GM12892 (cell line): ENCODE measurements at places on chromosomes 1 and 21.

DNA sequence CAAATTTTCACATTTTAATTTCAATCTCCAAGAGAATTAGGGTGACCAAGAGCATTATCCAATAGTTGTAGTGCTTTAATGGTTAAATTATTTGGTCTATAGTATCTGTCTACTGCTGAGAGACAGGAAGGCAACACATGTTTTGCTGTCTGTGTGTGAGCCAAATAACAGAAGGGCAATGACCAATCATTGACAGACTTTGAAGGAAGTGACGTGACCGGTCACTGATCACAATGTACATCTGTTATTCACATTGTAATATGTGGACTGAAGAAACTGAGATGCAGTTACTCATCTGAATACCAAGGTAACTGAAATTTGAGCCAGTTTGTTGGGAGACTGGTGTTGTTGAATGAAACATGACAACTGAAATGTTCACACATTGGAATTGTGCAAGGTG lies 196.7 kb downstream of the LRRC40 start:
- no peak for DNase-seq

GRCh38 chr1:85135392-85135798 lies 65.4 kb downstream of the SYDE2 start:
- no peak for DNase-seq

- DNase-seq = no peak
Observed at GRCh38 chr21:31666445-31667010, 7.0 kb downstream of the SOD1 start.

GRCh38 chr1:212520746-212521145 lies 87.8 kb upstream of the ATF3 start:
- DNase-seq = no peak

DNA sequence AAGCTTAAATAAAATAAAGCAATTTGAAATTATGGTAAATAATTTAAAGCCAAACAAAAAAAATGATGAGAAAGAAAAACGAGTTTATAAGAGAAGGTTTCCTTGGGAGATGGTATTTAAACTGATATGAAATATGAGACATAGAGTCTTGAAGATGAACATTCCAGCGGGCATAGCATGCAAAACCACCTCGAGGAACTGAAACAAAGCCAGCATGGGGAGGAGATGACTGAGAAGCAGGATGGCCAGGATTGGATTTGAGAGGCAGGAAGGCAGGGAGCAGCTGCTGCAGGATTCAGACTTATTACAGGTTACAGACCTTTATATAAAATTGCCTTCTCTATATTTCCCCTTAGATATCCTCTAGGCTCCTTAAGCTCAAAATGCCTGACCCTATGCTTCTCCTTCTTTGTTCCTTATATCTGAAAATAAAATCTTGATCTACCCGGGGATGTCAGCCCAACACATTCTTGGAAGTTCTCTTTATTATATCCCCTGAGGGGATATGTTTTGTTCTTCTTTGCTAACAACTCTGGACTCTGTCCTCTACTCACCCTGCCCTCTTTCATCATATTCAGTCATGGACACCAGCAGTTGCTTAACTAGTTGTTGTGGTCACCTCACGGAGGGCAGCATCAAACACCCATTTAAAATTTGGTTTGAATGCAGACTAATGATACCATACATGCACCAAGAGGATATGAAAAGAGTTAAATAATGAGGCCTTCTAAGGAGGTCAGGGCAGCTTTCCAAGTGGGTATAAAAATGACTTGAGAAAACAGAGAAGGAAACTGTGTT lies 719.1 kb upstream of the B3GALT2 start:
- no peak for DNase-seq

GRCh38 chr1:20059847-20060246 lies 10.1 kb upstream of the PLA2G5 start:
- DNase-seq = no peak

- DNase-seq = no peak
Observed at GRCh38 chr1:220990427-220991339, 111.4 kb downstream of the HLX start.
